ENCODE measurements at places on chromosomes 11 and 22.
A peak's percentile ranks its signal among the peaks of the same experiment; 100 is the strongest.

- DNase-seq = no peak
These were observed 206.1 kb upstream of the ARHGAP20 start for GRCh38 chr11:110918351-110918750.

DNA sequence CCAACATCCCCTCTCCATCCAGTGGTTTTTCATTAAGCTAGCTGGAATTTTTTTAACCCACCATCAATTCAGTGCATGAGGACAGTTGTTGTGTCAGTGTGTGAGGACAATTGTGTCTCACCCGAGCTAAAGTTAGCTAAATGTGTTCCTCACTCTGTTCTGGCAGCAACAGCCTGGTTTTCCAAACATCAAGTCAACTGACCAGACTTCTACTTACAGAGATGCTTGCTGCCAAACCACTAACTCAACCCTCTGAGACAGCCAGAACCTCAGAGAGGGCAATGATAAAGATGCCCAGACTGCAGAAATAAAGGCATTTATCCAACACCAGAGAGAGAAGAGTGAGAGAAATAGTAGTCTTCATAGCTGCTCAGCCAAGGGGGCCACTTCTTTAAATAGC is 6.7 kb downstream of the PAMR1 start:
- no peak for DNase-seq

DNA sequence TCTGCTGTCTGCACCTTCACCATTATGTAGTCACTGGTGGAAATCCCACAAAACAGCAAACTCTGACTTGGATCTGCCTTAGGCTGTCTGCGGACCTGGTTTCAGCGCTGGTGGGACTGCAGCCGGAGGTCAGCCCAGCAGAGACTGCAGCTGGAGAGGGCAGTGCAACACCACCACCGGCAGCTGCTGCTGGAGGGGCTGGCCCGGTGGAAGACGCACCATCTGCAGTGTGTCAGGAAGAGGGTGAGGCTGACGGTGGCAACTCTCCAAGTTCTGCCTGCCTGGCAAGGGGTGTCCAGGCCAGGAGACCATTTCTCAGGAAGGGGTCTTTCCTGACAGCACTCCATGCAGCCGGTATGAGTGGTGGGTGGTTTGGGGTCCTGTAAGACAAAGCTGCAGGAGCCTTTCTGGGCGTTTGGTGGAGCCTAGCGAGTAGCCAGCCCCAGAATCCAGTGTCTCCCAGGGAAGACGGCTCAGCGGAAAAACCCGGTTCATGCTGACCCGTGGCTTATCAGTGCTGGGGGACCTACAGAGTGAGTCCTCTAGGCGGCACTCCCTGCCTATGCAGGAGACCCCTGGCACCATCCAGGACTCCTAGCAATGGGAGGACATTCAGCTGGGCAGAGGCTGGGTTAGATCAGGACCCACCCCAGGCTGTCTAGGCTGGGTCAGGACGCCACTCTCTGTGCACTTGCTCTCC is 50.8 kb downstream of the PISD start:
- DNase-seq = no peak

GRCh38 chr11:4443232-4443891 is 5.7 kb upstream of the OR52K2 start:
- DNase-seq = no peak

GRCh38 chr11:1566381-1567051 is 5.6 kb downstream of the DUSP8 start:
- DNase-seq = no peak

DNA sequence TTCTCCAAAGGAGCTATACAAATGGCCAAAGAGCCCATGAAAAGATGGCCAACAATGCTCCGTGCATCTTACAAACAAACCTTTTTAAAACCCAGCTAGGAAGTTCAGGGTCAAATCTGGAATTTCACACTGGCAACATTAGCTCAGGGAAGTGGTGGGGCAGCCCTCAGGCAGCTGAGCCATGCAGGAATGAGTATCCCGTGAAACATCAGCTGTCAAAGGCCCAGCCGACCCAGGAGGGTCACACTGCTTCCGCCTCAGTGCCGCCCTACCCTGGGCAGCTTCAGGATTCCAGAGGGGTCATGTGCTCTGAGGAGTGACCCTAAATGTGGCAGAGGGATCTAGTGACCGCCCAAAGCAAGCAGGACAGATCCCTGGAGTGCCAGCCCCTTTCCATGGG is 73.4 kb downstream of the LINC01488 start:
- no peak for DNase-seq

DNA sequence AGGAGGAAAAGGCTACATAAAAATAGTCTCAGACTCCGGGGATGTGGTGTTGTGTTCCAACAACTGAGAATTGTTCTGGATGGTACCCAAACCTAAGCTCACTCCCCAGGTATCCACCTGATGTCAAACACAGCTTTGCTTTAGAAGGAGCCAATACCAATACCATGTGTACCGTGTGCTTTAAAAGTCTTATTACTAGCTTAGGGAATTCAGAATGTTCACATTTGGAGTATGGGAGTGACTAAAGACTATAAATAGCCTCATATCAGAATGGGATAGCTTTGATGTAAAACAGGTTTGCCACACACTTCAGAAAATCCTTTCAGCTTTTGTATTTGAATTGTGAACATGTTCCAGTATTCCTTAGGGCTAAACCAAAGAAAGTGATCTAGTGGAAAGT is 248.7 kb upstream of the ARHGAP42 start:
- DNase-seq = no peak

- no peak for DNase-seq
These were observed 30.4 kb upstream of the CRTAM start for GRCh38 chr11:122807731-122808477.

DNA sequence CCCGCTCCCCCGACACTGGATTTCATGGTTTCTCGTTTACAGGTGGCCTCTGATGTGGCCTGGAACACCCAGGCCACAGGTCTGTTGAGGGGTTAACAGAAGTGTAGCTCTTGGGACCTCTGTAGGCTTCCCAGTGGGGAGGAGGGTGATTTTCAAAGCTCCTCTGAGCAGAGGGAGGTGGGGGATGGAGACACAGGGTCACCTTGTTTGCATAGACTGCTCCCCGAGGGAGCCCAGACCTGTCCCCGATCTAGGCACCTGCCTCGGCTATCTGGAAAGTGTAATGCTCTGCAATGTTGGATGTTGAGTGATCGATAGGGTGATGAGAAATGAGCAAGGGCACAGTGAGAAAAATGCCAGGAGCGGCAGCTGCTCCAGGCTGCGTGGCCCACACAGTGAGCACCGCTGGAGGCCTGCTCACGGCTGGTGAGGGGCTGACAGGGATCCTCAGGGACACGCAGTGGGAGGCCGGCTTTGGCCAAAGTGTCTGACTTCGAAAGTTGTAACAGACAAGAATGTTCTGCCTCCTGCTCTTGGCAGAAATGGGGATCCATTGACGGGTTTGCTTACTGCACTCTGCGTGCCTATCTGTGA is 594.1 kb downstream of the BRD1 start:
- DNase-seq = peak; percentile 38

DNA sequence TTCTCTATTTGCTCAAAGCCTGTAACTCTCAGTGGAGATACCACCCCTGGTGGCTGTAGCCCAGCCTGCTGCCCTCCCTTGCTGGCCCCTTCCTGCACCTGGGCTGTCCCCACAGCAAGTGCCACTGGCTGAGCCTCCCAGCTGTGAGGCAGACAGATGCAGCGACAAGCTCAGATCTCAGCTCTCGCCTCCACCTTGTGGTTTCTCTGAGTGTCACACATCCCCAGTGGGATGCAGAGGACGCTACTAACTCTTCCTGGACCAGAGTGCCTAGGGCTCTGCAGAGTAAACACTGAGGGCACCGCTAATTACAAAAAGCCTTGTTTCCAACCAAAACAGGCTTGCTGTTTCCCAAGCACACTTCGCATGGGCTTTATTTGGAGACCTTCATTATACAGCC is 8.9 kb downstream of the YPEL1 start:
- DNase-seq = no peak

- DNase-seq = no peak
These were observed 461 bp downstream of the TBC1D10A start for GRCh38 chr22:30326255-30326705.

DNA sequence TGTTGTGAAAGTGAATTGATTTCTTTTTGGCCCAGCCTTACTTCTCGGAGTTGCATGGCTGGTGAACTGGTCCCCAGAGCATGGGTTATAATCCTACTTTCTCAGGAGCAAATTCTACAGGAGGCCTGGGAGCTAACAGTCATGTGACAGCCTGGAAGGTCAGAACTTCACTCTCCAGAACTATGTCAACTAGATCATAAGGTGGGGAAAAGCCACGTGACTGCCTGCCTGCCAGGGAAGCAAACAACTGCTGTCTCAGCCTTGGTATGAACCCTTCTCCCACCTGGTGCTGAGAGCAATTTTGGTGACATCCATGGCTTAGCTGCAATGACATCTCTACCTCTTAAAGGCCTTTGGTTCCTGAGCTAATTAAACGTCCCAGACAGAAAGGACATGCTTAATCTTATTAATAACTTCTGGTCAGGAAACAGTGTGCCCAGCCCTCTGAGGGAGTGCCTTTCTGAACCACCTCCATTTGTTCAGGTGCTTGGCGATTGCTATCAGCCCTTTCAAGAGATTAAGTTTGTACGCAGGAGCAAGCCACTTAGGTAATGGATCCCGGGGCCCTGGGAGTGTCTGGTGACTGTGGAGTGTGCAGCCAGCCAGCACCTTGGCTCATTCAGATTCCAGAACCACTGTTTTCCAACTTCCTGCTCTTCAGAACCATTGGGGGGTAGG is 1.4 kb upstream of the CREB3L1 start:
- DNase-seq = no peak

- DNase-seq = no peak
These were observed 5.0 kb downstream of the RPL3 start for GRCh38 chr22:39314251-39314971.

GRCh38 chr22:42190274-42190673 is 59.7 kb upstream of the CYP2D6 start:
- no peak for DNase-seq

- no peak for DNase-seq
These were observed 269.3 kb upstream of the MPPED2 start for GRCh38 chr11:30855383-30856006.

- no peak for DNase-seq
These were observed 36.3 kb downstream of the PPP2R1B start for GRCh38 chr11:111729831-111730311.

GRCh38 chr11:45722144-45722543 is 56.7 kb upstream of the CHST1 start:
- no peak for DNase-seq

GRCh38 chr11:28106353-28107043 is 1.5 kb downstream of the KIF18A start:
- no peak for DNase-seq

GRCh38 chr22:30212996-30213441 is 33.5 kb downstream of the LIF start:
- no peak for DNase-seq

- no peak for DNase-seq
These were observed 27.9 kb downstream of the NAV2 start for GRCh38 chr11:19740586-19740985.

DNA sequence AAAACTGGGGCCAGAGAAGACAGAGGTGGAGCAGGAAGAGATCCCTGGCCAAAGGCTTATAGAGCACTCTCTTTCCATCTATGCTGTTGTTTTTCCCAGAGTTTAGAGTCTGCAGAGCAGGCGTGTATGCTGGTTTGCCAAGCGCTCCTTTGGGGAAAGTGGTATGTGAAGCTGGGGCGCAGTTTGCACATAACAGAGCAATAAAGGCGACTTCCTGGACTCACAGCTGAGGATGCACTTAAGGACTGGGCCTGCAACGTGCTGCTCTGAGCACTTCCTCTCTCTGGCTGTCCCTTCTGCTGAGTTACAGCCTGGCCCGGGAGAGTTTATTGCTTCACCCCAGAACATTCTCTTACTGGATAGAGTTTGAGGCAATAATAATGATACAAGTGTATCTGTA is 41.7 kb downstream of the THAP12 start:
- DNase-seq = peak; percentile 84

DNA sequence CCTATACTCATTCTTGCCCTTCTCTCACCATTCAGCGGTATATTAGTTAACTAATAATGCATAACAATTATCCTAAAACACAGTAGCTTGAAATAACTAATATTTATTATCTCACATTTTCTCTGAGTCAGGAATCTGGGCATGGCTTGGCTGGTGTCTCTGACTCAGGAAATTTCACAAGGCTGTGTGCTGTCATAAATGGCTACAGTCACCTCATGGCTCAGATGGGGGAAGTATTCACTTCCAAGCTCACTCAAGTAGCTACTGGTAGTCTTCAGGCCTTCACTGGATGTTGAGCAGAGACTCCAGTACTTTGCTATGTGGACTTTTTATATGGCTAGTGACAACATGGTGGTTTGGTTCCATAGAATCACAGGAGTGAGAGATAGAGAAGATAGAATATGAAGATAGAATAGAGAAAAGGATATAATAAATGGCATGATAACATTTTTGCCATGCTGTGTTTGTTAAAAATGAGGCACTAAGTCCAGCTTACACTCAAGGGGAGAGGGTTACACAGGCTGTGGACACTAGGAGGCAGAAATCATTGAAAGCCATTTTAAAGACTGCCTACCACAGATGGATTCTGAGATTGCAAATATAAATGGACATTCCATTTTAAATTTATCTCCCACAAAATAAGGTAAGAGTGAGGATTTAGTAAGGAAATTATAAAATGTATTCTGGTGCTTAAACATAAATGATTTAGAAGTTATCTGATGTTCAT is 997.8 kb upstream of the CHORDC1 start:
- no peak for DNase-seq

- no peak for DNase-seq
These were observed 21.0 kb downstream of the VWCE start for GRCh38 chr11:61274084-61274483.

GRCh38 chr11:129704831-129705230 is 110.8 kb upstream of the TMEM45B start:
- no peak for DNase-seq

- no peak for DNase-seq
These were observed 18.7 kb downstream of the POU2F3 start for GRCh38 chr11:120258661-120259060.

GRCh38 chr22:36171941-36172340 is 11.4 kb upstream of the APOL3 start:
- DNase-seq = peak; percentile 23

GRCh38 chr11:82899957-82900276 is 313 bp downstream of the PRCP start:
- no peak for DNase-seq

- no peak for DNase-seq
These were observed 7.2 kb downstream of the CRELD2 start for GRCh38 chr22:49925525-49926128.

GRCh38 chr11:40183073-40184064 is 1276.1 kb downstream of the LRRC4C start:
- no peak for DNase-seq
